ENCODE measurements at places on chromosomes 3 and 15.

- no peak for DNase-seq
Observed at GRCh38 chr15:92304223-92304975, 89.3 kb upstream of the ST8SIA2 start.

DNA sequence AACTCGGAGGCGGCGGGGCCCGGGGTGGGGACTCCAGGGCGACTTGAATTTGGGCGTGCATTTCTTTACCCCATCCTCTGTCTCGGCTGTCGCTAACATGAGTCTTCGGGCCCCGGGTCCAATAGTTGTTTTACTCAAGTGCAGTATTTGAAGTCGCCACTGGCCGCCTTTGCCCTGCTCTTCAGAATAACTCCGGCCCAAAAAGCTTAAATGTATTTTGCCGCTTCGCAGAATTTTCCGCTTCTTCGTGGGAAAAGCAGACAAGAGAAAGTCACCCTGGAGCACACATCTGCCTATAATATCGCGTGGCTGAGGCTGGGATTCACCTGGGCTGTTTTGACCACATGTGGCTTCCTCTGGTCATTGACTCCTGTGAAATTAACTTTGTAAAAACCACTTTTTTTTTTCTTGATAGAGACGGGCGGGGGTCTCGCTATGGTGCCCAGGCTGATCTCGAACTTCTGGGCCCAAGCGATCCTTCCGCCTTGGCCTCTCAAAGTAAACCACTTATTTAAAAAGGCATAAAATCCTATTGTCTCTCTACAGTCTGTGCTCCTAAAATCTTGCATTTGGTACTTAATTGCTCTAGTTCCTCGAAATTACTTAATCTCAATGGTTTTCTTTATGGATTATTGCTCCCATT is 676 bp downstream of the CNOT10 start:
- DNase-seq, result no peak

- DNase-seq, result peak; percentile 72
Observed at GRCh38 chr3:195768831-195769303, 42.9 kb downstream of the MUC4 start.

GRCh38 chr15:69713726-69714559 is 261.3 kb downstream of the RPLP1 start:
- DNase-seq, result peak; percentile 25

GRCh38 chr3:20930034-20930433 is 744.0 kb upstream of the SGO1 start:
- DNase-seq, result no peak

DNA sequence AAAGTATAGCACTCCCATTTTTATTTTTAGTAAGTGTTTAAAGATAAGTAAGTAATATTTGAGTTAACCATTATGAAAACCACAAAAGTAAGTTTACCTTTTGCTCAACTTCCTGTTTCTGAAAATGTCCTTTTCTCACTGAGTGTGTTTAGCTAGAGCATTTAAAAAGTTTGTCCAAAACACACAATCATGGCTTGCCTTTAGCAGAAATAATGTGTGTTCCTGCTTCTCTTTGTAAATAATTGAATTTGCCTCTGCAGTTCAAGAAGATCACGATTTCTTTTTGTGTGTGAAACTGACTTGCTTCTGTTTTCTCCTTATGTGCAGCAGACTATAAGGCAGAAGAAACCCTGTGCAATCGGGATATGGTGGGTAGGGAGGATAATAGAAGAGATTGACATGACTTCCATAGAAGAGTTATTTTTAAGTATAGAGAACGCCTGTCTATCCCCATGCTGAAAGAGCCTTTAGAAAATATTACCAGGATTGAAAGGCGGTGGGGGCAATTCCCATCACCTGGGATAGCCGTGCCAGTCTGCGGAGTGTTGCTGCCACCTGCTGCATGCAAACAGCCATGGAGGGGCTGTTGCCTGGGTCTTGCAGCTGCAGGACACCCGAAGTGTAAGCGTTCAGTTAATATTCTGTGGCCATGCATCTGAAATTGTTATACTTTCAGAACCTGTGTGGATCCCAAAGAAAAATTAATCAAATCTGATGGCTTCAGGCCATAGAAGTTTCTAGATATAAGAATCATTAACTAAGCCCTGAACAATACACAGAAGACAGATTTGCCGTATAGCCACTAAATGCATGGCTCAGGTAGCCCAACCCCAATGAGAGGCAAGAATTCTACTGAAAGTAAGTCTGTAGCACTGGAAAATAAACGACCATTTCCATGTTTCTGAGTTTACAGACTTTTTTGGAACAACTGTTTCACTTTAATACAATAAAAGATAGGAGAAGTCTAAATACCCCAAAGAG is 2.4 kb upstream of the CD96 start:
- DNase-seq, result peak; percentile 64

DNA sequence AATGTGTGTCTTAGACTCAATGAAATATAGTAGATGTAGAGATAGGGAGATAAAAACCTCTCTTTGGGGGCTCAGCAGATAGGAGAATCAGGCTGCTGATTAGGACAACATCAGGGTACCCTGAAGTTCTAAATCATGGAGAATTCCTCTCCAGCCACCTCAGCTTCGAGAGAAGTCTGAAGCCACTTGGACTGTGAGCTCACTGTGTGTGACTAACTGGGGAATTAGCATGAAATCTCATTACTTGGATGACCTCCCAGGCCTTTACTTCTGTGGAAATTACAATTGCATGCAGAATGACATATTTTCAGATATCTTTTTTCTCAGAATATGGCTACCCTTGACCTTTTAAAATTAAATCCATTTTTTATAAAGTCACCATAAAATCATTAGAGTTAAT is 128.0 kb upstream of the MRPL3 start:
- no peak for DNase-seq

GRCh38 chr15:80500021-80500420 is 95.8 kb downstream of the ARNT2 start:
- no peak for DNase-seq

GRCh38 chr3:107443461-107443860 is 66.2 kb downstream of the CCDC54 start:
- no peak for DNase-seq

DNA sequence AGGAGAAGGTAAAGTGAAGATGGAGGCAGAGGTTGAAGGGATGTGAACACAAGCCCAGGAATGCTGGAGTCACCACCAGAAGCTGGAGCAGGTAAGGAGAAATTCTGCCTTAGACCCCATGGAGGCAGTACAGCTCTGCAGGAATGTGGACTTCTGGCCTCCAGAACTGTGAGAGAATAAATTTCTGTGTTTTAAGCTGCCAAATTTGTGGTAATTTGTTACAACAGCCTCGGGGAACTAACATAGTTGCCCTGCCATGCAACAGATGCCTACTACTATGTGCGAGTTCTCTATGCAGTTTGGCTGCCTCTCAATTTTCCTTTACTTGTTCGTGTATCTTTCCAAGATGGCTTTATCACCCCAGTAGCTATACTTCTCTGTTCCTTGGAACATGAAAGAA is 394.1 kb downstream of the TUSC7 start:
- no peak for DNase-seq

DNA sequence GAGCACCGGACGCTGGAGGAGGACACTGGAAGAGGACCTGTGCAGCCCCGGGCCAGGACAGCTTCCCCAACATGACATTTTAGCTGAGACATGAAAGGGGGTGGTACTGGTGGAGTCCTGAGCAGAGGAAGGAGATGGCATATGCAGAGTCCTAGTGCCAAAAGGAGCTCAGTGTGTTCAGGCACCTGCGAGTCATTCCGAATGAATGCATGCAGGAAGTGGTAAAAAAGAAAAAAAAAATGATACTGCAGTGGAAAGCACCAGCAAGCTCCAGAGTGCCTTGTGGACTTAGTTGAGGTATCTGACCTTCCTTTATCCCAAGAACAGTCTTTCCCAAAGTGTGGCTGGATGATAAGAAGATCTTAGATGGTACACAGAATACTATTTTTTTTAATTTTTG is 6.6 kb upstream of the ZNF148 start:
- peak; percentile 75 for DNase-seq

DNA sequence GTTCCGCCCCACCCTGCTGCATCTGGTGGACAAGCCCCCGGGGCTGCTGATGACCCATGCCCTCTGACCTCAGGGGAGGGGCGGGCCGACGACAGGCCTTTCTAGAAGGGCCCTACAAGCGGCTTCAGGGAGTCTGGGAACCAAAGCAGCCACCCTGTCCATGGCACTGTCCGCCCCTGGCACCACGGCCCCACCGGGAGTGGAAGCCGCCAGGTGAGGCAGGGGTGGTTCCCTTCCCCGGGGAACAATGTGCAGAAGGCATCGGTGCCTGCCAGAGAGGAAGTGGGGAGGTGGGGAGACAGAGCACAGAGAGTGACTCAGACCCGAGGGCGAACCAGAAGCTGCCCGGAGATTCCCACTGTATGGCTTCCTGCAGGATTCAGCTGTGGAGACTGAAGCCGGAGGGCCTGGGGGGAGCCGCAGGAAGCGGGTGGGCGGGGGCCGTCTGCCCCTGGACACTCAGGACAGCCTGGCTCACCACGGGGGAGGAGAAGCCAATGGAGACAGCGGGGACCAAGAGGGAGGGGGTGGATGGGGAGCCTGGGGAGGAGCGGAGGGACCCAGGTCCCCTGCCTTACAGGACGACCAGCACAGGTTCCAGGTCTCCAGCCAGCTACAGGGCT is 134.0 kb downstream of the TPRA1 start:
- peak; percentile 84 for DNase-seq

DNA sequence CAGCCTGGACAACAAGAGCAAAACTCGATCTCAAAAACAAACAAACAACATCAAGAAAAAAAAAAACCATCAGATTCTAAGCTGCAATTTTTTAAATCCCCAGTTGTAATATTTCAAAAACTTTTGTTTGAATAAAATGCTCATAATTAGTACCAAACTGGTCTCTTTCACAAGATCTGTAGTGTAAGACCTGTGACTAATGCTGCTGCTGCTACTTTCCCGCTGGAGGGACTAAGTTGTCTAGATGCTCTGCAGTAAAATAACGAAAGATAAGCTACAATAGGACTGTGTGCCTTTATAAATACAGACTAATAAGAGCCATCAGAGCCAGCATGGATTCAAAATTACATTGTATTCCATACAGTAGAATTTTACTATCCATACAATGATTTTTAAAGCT is 45.4 kb downstream of the TM4SF4 start:
- no peak for DNase-seq

DNA sequence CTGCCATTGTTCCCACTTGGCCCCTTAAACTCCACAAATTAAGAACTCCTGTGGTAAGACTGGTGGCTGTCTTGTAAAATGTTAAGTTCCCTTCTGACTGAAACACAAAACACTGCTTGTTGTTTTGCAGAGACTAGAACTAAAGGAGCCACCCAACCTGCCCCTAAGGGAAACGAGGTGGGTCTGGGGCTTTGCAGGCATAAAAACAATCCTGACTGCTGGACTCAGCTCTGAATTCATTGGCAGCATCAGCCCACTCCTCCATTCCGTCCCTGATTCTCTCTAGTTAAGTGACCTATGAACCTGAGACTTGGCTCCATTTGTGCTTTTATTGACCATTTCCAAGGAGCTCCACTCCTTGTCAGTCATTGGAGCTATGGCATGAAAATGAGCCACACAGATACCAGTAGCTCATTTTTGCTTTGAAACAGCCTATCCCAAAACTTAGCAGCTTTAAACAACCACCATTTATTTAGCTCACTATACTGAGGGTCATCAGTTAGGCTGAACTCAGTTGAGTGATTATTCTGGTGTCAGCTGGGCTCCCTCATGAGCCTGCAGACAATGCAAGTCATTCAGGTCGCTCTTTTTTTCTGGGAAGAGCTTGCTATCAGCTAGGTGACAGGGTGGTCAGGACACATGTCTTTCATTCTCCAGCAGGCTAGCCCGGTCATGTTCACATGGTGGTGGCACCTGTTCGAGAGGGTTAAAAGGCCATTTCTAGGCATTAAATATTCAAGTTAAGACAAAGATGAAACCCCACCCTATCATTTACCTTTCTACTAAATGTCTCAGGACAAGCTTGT is 175.1 kb upstream of the CTNNB1 start:
- DNase-seq, result no peak

DNA sequence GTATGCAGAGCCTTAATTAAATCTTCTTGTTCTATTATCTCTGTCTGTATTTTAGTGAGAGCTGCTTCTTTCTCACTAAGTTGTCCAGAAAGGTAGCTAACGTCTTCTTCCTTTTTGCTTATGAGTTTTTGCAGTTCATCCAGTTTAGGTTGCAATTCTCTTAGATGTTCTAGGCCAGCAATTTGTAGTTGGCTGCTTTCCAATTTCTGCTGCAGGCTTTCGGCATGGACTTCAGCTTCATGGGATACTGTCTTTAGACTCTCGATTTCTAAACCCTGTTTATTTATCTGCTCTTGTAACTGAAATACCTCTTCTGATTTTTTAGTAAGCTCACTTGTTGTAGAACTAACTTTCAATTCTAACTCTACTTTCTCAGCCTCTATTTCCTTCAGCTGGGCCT is 35.5 kb upstream of the HCLS1 start:
- no peak for DNase-seq

DNA sequence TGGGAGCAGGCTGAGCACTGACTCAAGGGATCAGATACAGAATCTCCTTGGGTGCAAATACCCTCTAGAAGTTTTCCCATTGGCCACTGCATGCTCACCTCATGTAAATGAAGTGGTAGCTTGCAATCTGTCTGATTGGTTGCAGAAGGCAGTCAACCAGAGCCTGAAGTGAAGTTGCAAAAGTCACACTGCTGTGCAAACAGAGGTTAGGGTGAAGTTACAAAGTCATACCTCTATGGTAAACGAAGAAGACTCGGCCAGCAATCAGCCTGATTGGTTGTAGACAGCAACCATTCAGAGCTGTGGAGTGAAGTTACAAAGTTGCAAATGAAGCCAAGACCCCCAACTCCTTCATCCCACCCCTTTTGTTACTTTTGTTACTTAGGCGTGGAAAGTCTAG is 27.1 kb downstream of the STARD9 start:
- DNase-seq, result no peak

DNA sequence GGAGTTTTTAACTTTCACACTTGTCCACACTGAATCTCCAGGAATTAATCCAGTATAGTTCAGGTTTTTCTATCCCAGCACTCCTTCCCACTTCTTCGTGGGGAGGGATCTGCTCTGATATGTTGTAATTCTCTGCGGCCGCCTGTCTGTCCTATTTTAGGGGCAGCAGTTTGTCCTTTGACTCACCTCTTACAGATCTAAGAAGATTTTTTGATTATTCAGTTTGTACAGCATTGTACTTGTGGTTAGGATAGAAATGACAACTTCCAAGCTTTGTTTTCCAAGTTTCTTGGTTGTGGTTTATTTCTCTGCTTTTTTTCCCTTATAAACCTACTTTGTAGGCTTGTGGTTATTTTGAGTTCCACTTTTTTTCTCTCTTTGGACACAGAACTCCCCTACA is 601.7 kb downstream of the SI start:
- no peak for DNase-seq
